ENCODE measurements at places on chromosomes 6 and 20.

DNA sequence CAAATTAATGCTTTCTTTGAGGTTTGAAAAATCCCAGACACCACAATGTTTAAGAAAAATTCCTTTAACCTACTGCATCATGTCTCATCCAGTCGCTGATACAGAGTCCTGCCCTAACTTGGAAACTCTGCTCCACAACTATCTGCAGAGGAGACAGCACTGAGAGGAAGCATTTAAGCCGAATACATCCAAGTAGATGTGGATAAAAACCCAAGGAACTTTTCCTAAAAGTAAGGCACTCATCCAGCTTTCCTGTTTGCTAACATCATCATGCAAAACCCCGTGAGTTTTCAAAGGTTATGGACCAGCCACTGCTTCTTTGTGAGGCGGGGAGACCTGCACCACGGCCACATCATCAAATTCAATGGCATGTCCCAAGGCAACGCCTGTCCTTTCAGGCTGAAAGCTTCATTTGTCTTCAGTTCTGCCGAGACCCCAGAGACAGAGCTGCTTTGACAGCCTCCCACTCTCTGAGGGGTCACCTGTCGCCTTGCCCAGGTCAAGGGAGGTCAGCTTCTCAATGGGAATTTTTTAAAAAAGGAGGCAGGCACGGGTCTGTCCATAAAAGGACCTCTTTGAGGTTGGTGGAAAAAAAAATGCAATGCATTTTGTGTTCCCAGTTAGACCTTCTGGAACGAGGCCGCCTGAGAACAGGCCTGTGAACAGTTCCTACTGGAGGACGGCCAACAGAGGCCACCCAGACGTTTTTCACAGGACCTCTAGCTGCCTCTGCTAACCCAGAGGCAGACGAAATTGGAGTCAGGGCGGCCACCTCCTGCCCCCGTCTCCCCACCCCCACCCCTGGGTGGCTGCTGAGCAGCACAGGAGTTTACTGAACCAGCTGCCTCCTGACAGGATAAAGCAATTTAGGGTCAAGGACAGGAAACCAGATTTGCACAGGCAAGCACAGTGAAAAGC is 142.5 kb upstream of the HDDC2 start:
- peak; percentile 27 for DNase-seq

GRCh38 chr6:14622085-14622484 is 504.5 kb downstream of the CD83 start:
- DNase-seq: no peak

GRCh38 chr6:3230900-3231246 is 3.4 kb upstream of the TUBB2B start:
- DNase-seq: peak; percentile 61

DNA sequence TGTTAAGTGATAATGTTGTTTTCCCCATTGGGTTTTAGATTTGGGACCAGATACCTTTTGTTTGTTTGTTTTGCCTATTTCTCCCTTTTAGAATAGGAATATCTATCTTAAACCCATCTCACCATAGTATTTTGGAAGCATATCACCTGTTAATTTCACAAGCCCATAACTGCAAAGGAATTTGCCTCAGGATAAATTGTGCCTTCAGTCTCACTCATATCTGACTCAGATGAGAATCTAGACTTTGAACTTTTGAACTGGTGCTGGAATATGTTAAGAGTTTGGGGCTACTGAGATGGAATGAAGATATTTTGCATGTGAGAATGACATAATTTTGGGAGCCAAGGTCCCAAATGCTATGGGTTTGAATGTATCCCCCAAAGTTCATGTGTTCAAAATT is 607.4 kb downstream of the HACE1 start:
- DNase-seq: no peak

DNA sequence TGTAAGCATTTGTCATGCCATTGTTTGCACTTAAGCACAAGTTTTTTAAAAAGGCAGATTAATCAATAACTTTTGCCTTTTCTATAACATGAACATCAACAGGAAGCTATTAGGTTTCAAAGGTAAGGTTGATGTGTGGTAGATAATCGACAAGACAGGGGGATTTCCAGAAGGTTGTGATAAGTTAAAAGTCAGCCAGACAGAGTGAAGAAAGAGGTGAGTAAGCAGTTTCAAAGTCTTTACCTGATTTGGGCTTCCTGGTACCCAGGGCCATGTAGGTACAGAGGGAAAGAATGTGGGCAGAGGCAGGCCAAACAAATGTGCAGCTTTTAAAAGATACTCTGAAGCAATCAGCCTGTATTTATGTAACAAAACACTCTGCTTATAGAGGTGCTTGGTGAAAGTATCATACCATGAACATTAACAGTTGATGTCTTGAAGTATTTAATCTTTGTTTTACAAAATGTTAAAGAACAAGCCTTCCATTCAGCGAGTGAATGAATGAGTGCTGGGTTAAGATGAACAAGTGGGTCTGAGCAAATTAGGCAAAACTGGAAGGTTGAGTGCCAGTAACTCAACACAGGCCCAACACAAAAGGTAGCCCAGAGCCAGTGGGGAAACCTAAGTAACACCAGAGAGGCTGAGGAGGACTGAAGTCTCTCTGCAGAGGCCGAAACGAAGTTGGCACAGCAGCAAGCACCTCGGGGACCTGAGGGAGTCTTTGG is 60.2 kb downstream of the LRRC1 start:
- no peak for DNase-seq

DNA sequence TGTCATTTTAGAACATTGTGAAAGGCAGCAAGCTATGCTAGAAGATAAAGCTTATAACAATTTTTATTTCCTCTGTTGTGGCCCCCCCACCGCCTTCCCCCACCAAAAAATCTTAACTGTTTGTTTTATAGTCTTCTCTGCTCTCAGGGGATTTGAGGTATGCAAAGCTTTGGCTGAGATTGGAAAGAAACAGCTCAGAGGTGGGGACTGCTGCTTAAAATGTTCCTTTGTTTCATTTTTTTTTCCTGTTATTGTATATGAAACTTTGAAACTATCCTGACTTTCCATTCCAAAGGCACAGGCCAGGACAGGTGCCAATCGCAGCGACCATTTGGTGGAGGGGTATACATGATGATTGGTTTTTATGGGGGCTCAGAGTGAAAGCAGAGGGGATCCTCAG is 114.7 kb upstream of the PHACTR1 start:
- peak; percentile 85 for DNase-seq

DNA sequence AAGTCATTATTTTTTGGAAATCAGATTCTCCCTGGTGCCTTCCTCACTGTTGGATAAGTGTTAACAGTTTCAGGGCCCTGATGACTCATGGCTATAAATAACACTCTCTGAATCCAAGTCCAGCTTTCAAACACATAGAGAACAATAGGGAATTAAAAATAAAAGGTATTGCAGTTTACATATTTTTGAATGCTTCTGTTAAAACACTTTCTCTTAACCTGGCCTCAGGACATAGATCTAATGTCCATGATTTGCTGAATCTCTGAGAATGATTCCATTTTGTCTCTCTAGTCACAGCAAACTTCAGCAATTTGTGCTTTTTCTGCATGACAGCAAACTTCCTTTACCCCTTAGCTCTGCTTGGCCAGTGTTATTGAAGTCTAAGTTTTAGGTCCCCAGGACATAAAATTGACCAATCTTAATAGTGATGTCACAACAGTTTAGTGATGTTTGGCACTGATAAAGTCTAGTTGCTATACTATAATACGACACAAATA is 1192.4 kb upstream of the CITED2 start:
- DNase-seq: peak; percentile 78

DNA sequence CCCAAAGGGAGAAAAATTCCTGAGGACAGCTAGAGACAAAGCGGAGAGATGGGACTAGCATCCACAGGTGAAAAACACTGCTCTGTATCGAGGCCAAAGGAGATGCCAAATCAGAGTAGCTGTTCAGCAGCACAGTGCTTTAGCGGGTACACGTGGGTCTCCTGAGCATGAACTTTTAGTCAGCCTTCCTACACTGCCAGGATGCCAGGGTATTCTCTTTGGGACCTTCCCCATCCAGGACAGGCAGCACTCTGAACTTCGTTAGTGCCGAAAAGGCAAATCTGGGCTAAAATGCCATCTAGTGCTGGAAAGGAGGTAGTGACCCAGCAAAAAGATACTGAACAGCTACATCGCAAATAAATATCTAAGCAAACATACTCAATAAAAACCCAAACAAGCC is 64.9 kb downstream of the C6orf58 start:
- DNase-seq: peak; percentile 32

- no peak for DNase-seq
Observed at GRCh38 chr6:151230277-151230577, 9.5 kb upstream of the AKAP12 start.

DNA sequence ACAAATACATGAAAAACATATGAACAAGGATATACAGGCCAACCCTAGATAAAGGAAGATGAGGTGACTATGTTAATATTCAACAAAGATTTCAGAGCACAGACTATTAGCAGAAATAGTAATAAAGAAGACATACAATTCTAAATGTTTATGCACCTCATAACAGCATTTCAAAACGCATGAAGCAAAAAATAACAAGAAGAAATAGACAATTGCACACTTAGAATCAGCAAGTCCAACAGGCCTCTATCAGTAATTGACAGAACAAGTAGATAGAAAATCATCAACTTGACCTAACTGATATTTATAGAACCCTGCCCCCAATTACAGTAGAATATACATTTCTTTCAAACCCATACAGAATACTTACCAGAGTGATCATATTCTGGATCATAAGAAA is 11.4 kb upstream of the DOK5 start:
- no peak for DNase-seq

DNA sequence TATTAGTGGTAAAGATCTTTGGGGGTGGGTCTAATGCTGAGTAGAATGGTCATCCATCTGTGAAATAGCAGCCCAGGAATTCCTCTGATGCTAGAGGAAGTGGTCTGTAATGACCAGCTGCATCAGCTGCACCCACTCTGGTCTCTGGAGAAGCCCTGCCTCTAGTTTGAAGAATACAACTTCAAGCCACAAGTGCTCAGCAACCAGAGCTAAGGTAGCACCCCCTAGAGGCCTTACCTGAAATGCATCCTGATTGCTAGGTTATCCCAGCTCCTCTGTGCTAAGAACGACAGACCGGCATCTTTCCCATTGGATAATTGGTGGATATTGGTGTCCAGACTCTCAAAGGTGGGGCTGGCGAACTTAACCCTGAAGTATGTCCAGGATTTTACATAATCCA is 58.2 kb downstream of the DNAH8 start:
- DNase-seq: no peak

GRCh38 chr20:38092915-38093314 is 59.4 kb downstream of the RPRD1B start:
- DNase-seq: no peak

GRCh38 chr6:56765494-56765893 is 122.8 kb upstream of the DST start:
- peak; percentile 86 for DNase-seq

GRCh38 chr20:11064946-11065345 is 391.1 kb upstream of the JAG1 start:
- DNase-seq: no peak

- no peak for DNase-seq
Observed at GRCh38 chr20:50559149-50559548, 49.0 kb downstream of the PTPN1 start.

DNA sequence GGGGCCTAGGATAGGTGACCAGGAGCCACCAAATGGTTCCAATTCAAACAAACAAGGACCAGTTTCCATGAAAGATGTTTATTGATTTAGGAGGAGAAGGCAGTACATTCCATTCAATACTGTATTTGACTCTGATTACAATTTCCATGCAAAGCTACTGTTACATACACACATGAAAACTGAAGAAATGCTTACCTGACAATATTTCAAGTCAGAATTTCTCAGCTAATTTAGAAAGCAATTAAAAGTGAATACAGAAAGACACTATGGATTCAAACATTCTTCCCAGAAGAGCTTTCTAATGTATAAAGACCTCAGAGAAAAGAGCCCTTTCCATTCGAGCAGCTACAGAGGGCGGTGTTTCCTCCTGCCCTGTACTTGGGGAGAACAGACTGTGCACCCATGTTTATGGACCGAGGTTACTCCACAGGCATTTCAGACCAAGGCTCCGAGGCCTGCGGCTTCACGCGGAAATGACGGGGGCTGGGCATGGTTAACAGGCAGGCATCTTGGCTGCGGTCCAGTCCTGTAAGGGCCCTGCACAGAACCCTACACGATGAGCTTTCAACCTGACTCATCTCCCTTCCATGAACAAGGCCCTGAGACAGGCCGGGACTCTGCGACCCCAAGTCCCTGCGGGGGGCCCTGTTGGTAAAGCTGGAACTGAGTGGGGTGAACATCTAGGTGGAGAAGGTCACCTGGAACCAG is 25.7 kb upstream of the TCFL5 start:
- DNase-seq: peak; percentile 92

- DNase-seq: peak; percentile 18
Observed at GRCh38 chr6:154614101-154614500, 103.6 kb upstream of the CNKSR3 start.

DNA sequence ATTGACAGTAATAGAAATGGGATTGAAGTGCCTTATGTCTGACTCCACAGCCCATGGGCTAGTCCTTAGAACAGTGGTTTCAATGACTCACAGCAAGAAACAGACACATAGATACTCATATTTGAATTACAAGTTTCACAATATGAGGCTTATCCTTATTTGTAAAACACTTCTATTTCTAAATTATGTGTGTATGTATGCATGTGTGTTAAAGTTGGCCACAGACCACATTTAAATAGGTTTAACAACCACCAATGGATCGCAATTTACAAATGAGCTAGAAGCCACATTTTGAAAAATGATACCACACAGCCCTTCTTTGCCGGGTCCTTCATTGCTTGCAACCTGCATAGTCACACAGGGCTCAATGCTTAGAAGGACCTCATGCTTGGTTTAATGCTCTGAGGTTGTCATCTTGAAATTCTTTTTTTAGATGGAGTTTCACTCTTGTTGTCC is 157.8 kb upstream of the PREP start:
- peak; percentile 74 for DNase-seq

- DNase-seq: no peak
Observed at GRCh38 chr6:24522228-24523176, 27.7 kb downstream of the ALDH5A1 start.

GRCh38 chr20:56157530-56158203 is 90.9 kb upstream of the MC3R start:
- DNase-seq: no peak

DNA sequence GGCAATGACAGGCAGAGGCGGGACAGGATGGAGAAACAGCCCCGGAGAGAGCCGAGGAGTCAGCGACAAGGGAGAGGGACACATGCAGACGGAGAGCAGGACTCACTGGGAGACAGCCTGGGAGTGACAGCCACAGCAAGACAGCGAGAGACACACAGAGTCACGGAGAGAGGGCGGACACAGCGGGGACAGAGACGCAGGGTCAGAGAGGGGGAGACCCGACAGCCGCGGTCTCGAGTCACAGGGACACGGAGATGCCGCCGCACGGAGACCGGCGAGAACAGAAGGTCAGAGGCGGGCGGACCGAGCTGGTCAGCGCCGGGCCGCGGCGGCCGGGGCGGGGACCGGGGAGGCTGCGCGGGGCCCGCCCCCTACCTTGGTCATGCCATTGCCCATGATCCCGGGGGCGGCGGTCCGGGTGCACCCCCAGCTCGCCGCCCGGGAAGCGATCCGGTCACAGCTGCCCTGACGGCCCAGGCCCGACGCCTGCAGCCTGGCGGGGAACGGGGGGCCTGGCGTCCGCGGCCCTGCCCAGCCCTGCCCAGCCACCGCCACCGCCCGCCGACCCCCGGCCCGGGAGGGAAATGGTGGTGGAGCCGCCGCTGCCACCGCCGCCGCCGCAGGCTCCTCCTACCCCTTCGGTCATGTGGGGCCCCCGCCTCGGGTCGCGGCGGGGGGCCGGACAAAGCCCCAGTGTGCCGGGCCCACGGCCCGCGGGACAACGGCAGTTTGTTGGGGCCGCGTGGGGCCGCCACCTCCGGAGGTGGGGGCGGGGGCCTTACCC is at the start of the genes DUSP15 and TTLL9:
Gene DUSP15 (minus strand): TSS at position 586 of the 784 bp plus-strand sequence. CDS start 190 bp downstream, at position 396.
Gene TTLL9 (plus strand): TSS at position 693 of the 784 bp plus-strand sequence. CDS start 493 bp downstream, outside the sequence.
- DNase-seq: no peak

- no peak for DNase-seq
Observed at GRCh38 chr6:130907687-130908086, 80.5 kb downstream of the SMLR1 start.

GRCh38 chr20:49665796-49666195 is 47.9 kb downstream of the B4GALT5 start:
- DNase-seq: no peak

All from fibroblast of upper back skin (primary cell).